ENCODE measurements at places on chromosomes 2 and 18.

DNA sequence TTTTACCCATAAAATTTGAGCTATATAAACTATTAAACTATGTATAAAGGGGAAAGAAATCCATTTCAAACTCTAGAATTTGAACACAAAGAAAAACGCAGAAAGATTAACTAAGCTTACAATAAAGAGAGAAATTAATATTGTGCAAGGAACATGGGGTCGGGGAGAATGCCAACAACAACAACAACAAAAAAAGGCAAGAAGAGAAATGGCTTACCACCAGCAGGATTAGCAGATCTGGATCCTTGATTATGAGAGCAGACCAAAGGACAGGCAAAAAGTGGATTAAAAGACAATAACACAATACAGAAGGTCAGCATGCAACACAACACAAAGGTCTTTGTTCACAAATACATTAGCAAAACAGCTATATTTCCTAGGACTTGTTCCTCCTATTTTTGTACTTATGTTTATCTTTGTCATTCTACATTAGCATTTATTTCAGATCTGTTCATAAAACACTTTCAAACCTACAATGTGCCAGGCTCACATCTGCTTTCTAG is 103.4 kb upstream of the RNU4ATAC start:
- DNase-seq: no peak

GRCh38 chr2:180364719-180365118 is 357.6 kb upstream of the CWC22 start:
- DNase-seq: no peak

GRCh38 chr18:7908681-7909299 is 341.7 kb downstream of the PTPRM start:
- DNase-seq: no peak

DNA sequence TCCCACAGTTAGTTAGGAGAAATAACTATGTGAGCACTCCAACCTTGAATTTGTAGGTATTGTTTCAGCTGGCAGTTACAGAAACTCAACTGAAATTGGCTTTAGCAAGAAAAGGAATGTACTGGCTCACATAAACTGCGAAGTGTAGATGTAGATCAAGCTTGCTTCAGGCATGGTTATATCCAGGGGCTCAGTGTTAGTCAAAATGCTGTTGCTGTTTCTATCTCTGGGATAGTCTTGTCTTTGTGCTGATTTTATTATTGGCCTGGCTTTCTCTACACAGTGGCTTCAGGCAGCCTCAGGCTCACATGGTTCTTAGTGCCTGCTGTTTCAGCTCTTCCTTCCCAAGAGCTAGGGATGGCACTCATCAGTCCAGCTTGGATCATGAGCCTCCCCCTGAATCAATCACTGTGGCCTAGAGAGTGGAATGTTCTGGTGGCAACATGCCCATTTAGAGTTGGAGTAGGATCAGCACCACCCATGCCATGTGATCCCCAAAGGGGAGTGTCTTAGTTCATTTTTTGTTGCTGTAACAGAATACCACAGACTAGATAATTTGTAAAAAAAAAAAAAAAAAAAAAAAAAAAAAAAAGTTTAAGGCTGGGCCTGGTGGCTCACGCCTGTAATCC is 69.1 kb upstream of the FOXI3 start:
- DNase-seq: no peak

- DNase-seq: no peak
These were observed 8.4 kb upstream of the CREG2 start for GRCh38 chr2:101395545-101396315.

DNA sequence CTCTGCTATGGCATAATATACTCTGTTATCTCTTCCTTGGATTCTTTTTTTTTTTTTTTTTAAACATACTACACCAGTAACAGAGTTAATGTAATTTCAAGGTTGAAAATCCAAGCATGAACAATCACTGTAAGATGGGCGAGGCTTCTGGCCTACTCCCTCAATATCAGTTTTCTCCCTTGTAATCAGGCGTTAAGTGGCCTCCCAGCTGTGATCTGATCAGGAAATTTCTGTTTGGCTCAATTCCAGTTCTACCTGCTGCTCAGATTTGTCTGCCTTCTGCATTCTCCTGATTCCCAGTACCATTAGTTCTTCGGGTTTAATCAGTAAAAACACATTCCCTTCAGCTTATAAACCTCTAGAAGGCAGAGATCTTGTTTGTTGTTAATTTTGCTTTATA is 18.6 kb downstream of the PRKD3 start:
- no peak for DNase-seq

- DNase-seq: no peak
These were observed 51.7 kb downstream of the ARHGAP28 start for GRCh38 chr18:6781142-6781714.

DNA sequence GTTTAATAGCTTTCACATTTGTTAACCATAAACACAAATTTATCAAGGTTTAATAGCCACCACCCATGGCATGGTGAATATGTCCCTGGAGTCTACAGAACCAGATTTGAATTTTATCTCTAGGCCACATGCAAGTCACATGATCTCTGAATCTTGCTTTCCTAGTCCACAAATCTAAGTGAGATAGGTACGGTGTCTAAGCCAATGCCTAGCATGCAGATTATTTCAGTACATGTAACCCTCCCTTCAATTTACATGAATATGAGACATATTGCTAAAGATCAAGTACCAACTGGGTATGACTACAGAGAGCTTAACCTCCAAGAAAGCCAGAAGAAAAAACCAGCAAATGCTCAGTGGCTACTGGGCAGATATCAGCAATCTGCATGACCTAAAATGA is 10.0 kb downstream of the ZNF24 start:
- DNase-seq: no peak

DNA sequence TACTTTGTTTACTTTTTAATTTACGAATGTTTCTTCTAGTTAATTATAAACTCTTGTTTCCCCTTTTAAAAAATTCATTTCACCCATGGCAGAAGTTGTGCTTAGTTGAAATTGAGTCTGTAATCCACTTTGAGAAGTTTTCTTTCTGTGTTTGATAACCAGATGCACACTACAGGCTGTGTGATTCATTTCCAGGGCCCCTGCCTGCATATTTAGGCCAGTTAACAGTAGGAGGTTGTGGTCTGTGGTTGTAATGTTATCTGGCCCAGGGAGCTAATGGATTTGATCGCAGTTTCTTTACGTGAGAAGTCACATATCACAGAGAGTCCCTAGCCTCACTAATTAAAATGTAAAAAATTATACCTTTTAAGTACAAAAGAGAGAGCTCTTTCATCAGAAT is 3.3 kb downstream of the CDH7 start:
- DNase-seq: no peak

GRCh38 chr18:79567481-79568147 is 112.0 kb upstream of the CTDP1 start:
- no peak for DNase-seq

DNA sequence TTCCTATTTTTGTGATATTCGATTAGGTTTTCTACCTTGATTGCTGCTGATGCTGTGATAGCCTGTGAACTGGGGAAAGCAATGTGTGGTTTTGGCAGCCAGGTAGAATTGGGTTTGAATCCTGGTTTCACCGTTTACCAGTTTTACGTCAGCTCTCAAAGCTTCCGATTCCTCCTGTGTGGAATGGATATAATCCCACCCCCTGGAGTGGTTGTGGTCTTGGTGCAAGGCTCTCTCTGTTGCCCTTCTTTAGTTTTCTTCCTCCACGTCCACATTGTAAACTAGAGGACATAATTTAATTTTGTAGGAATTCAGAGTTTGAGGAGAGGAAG is 45.0 kb downstream of the PHLPP1 start:
- no peak for DNase-seq
